ENCODE measurements at places on chromosomes 6 and 20.

DNA sequence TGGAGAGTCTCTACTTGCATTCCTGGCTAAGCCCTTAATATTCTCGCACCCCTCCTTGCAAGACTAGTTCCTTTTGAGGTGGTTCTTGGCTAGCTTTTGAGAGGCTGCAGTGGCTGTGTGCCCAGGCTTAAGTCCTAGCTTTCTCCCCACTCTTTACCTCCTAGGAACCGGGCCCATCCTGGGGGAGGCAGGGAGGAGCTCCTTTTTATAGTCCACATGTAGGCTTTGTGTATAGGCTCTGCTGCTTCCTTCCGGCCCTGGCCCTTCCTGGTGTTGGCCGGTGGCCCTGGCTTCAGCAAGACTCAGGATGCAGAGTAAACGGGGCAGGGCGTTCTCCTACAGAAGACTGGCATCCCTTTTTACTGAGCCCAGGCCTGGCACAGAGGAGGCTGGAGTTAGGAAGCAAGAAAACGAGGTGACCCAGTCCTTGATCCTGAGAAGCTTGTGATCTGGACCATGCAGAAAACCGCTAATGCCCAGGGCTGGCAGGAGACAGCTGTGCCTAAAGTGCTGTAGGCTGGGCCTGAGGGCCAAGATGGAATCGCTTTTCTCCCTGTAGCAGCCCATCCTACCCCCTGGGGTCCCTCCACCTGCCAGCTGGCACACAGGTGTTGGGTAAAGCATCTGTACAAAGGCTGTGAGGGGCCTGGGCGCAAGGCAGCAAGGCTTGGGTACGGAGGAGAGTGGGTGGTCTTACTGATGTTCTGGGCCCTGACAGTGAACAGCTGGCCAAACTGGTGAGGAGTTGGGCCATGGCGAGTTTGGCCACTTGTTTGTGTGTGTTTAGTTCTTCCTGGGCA, 8.7 kb downstream of the PLCG1 start:
- no peak for DNase-seq

DNA sequence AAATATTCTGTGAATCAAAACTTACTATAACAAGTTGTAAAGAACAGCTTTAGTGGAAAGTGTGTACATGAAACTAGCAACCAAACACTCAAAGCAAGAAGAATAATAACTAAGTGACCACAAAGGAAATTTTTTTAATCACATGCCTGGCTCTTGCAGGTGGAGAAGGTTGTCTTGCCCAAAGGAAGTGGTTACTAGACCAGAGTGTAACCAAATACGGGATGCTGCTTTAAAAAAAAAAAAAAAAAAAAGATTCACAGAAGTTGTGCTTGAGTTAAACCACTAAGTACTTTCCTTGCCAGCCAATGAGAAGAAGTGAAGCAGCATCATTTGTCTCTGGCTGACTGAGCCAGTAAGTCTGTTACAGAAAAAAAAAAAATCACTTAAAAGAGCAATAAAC, 19.1 kb upstream of the HLA-DQB1 start:
- peak; percentile 90 for DNase-seq

- no peak for DNase-seq
These were observed 261.1 kb downstream of the SAMD5 start for GRCh38 chr6:147769496-147770087.

- peak; percentile 65 for DNase-seq
These were observed 88.9 kb downstream of the HIVEP2 start for GRCh38 chr6:142855893-142856623.

GRCh38 chr6:105839266-105839665, 246.9 kb upstream of the PRDM1 start:
- no peak for DNase-seq

GRCh38 chr6:26006086-26006939, 43.7 kb downstream of the TRIM38 start:
- DNase-seq, result no peak

DNA sequence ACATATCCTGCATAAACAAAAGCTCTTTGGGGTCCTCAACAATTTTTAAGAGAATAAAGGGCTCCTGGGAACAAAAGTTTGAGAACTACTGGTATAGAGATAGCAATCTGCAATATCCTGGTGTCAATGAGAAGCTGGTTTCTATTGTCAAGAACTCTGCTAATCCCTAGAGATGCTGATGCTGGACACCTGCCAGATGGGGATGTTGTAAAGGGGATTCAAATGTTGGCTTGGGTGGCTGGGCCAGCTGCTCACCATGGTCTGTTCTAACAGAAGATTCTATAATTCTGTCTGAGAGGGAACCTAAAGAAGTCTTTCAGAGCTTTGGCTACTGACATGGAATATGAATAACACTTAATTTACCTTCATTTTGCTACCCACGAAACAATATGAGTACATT, 137.8 kb downstream of the BTBD9 start:
- DNase-seq, result no peak

DNA sequence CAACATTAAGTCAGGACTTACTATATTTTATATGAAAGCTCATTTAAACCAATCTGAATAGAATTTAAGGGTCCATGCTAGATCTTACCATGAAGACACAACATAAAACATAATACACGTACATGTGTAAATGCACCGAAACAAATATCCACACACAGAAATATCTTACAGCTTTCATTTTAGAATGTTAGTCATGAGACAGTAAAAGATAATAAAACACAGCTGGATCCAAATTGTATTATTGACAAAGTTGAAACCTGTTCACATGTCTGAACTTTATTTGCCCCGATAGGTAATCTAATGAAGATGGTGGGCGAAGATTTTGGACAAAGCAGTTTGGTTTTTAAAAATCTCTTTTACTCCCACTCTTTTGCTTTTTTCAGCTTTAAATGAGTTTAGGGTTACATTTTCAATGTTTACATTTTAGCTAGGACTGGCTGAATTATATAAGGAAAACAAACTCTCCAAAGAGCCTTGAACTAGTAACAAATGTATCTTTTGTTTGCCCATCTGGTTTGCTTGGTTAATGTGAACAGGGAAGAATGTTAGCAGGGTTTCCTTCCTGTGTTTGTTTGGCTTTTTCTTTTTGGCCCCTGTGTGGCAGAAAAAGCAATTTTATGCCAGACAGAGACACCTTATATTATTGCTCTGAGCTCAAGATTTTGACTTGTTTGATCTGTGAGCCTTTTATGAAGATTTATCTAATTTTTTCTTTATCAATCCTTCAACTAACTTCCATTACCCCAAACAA, 5.1 kb upstream of the TMEM181 start:
- no peak for DNase-seq

DNA sequence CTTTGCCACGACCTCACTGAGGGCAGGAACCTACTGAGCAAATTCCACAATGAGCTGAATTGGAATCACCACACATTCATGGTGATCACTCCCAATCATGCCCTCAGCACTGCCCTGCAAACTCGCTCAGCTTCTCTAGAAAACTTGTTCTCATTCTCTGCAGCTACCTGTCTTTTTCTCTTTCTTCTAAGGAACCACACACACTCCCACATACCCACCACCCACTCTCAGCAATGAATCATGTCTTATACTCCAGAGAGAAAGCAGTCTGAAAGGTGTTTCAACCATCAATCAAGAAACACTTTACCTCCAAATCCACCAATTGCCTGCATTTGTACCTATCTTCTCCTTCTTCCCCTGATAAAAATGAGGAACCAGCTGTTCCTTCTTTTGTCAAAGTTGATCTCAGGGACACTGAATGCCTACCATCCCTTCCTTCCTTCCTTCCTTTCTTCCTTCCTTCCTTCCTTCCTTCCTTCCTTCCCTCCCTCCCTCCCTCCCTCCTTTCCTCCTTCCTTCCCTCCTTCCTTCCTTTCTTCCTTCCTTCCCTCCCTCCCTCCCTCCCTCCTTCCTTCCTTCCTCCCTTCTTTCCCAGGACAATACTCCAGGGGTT, 84.6 kb upstream of the SGK1 start:
- no peak for DNase-seq

DNA sequence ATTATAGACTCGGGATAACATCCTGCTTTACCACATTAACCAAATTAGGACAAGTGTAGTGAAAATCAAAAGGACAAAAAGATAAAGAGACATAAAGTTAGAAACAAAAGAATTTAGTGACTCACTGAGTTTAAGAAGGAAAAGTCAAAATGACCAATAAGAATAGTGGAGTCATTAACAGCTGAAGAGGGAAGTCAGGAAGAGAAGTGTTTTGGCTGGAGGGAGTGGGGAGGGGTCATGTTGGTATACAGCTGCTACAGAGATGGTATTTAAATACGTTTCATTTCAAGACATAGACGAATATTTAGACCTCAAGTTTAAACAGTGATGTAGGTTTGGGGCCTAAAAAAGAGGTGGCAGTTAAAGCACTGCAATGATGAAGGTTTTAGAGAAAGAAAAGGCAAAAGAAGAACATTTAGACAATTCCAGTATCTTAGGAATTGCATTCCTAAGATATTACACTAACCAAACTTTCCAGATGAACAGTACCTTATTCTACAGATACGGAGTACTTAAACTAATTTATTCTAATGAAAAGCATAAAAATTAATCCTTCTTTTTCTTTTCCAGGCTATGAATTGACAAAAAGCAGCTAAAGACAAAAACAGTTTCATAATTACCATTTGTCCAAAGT, 10.6 kb downstream of the FKBP5 start:
- no peak for DNase-seq

GRCh38 chr6:154347981-154348380, 8.6 kb downstream of the IPCEF1 start:
- DNase-seq, result no peak

GRCh38 chr20:10769700-10770099, 95.9 kb upstream of the JAG1 start:
- DNase-seq, result no peak

DNA sequence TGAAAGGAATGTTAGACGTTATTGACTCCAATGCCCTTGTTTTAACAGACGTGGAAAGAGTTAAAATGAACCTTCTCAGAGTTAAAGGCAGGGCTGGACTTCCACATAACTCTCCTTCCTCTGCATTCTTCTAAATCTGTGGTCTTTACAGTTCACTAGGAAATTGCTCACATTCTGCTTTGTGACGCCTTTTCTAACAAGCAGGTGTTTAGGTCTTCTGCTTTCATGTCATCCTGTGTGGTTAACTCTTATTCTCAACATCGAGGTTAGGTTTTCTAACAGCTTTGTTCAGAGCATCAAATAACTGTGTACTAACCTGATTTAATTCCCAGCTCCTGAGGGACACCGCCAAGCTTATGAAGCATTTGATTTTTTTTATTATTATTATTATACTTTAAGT, 81.3 kb upstream of the NT5E start:
- no peak for DNase-seq

GRCh38 chr6:164072240-164072666, 657.7 kb downstream of the QKI start:
- DNase-seq, result no peak

- DNase-seq, result no peak
These were observed 66.0 kb downstream of the UBR2 start for GRCh38 chr6:42629845-42630244.

DNA sequence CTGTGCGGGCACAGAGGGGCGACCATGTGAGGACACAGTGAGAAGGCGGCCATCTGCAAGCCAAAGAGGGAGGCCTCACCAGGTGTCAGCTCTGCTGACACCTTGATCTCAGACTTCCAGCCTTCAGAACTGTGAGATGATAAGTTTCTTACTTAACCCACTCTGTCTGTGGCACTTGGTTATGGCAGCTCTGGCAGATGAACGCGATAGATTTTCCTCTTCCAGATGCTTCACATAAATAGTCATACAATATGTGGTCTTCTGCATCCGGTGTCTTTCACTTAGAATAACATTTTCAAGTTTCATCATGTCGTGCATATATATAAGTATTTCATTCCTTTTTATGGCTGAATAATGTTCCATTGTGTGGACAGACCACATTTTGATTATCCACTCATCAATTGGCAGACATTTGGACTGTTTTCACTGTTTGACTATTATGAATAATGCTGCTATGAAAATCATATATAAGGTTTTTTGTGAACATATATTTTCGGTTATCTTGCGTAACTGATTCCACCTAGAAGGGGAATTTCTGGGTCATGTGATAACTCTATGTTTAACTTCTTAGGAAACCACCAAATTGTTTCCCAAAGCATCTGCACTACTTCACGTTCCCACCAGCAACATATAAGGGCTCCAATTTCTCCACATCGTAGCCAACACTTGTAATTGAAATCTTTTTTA, 30.2 kb downstream of the PRR18 start:
- DNase-seq, result no peak

GRCh38 chr6:163356324-163356723, 58.2 kb upstream of the QKI start:
- DNase-seq, result peak; percentile 2

All from CD4-positive, alpha-beta T cell treated with Interleukin-21 for 1 hour (primary cell).